ENCODE measurements at places on chromosomes 2 and 18. TPM values are rescaled to one million over a fixed set of nuclear protein-coding genes. Genes with fewer than 3 reads are reported as not detected.
A peak's percentile ranks its signal among the peaks of the same experiment; 100 is the strongest.

DNA sequence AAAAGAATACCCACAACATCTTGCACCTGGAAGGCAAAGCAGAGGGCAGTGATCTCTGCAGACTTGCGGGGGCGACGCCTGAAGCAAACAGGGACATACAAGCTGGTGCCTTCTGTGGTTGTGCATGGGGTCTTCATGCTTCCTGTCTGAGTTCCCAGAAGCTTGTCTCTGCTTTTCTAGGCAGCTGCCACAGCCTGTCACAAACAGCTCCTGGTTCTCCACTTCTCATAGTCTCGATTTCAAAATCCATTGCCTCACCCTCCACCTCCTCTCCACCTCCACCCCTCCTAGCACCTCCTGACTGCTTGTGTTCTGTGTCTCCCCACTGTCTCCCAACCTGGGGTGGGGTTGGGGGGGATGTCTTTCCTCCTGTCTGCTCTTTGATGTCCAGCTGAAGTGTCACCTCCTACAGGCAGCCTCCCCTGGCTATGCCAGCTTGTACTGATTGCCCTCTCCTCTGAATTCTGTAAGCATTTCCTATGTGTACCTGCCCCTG, 1.7 kb upstream of the PROC start:
- DNase-seq: no peak
- H3K27ac ChIP-seq: peak overlapping the region; percentile 54
- H3K27me3 ChIP-seq: peaks cover 4% of the 10 kb centered on the region
- H3K36me3 ChIP-seq: no peaks in the 10 kb centered on the region
- H3K4me1 ChIP-seq: peaks cover 18% of the 10 kb centered on the region

- no peaks in the 10 kb centered on the region for H3K27me3 ChIP-seq
- no peaks in the 10 kb centered on the region for H3K36me3 ChIP-seq
- peaks cover 5% of the 10 kb centered on the region for H3K4me1 ChIP-seq
- no peak overlapping the region for H3K4me3 ChIP-seq
- no peak overlapping the region for H3K27ac ChIP-seq
These were observed 262.4 kb downstream of the NDUFA10 start for GRCh38 chr2:239762655-239763269.

DNA sequence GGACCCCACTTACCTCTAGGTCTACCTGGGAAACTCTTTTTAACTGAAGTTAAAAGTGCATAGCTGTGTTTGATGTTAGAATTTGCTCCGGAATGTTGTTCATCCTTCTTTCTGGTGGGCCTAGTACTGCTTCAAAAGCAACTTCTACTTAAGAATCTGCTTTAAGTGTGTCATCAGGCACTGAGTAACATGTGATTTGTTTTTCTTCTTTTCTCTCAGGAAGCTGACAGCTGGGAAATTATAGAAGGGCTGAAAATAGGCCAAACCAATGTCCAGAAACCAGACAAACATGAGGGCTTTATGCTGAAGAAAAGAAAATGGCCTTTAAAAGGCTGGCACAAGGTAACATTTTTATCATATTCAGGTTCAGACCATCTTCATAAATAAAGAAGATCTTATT, 122.9 kb downstream of the PRKRA start:
- H3K27me3 ChIP-seq: no peaks in the 10 kb centered on the region
- peak overlapping the region; percentile 1 for H3K27ac ChIP-seq
- no peak overlapping the region for H3K4me3 ChIP-seq
- peaks cover 6% of the 10 kb centered on the region for H3K36me3 ChIP-seq

DNA sequence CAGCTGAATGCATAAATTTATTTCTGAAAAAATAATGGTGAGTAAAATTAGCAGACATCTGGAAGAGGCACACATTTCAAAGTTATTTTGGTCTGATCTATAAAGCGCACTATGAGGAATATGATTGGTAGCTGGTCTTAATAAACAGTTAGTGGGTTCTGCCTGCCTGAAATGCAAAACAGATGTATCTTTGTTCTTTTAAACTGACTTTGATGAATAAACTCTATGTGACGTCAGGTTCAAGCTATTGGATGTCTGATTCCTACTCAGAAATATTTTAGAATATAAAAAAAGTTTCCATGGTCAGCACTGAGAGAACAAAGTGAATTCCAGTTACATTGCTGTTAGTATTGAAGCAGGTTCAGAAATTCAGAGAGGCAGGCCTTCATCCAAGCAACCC, 136.4 kb downstream of the TPGS2 start:
- H3K4me1 ChIP-seq: no peaks in the 10 kb centered on the region
- H3K27me3 ChIP-seq: no peaks in the 10 kb centered on the region
- no peak overlapping the region for H3K4me3 ChIP-seq
- DNase-seq: no peak

DNA sequence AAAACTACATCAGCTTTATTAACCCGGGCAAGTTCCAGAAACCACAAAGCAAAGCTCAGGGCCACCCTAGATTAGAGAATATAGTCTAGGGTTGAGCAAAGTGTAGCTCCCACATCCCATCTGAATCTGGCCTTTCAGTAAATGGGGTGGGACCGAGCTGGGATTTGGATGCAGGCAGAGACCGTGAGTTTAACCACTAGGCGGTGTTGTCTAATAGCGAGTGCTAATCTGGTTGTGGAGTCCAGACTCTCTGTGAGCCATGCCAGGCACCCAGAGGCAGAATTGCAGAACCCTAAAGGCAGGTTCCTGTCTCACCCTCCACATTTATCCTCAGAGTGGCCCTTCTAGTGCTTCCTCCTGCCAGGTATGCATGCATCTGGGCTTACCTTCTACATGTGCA, 435.9 kb downstream of the TSN start:
- H3K4me1 ChIP-seq: no peaks in the 10 kb centered on the region
- no peak for DNase-seq
- no peaks in the 10 kb centered on the region for H3K36me3 ChIP-seq
- H3K4me3 ChIP-seq: no peak overlapping the region
- H3K27me3 ChIP-seq: no peaks in the 10 kb centered on the region
- no peak overlapping the region for H3K27ac ChIP-seq

DNA sequence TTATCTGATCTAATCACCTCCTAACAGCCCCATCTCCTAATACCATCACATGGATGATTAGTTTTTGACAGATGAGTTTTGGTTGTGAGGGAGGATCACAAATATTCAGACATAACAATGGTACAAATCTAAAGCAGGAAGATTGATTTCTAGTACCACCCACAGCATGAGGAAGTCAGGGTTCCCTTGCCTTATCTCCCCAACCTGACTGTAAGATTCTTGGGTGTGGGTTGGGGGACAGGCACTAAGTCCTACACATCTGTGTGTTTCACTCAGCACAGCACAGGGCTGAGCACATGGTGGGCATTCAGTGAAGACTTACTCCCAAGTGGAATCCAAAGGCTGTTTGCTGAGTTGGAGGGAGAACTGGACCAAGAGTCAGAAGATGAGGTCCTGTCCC, 93.8 kb upstream of the CXCR4 start:
- no peak overlapping the region for H3K4me3 ChIP-seq
- H3K27me3 ChIP-seq: no peaks in the 10 kb centered on the region
- no peak for DNase-seq
- H3K36me3 ChIP-seq: no peaks in the 10 kb centered on the region
- H3K4me1 ChIP-seq: no peaks in the 10 kb centered on the region

DNA sequence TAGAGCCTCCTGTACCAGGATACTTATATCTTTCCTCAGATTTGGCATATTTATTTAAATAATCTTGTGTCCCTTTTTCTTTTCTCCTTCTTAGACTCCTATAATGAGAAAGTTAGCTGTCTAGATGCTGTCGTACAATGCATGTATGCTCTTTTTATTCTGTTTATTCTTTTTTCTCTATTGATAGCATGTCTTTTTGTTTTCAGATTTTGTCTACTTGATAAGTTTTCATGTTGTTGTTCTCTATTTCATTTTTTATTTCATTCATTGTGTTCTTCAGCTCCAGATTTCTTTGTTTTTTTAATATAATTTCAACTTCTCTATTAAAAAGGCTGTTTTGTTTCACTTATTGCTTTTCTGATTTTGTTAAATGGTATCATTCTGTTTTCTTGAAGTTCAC, 674.3 kb upstream of the POU3F3 start:
- no peaks in the 10 kb centered on the region for H3K4me1 ChIP-seq
- H3K4me3 ChIP-seq: no peak overlapping the region
- no peak for DNase-seq
- H3K36me3 ChIP-seq: no peaks in the 10 kb centered on the region
- no peaks in the 10 kb centered on the region for H3K27me3 ChIP-seq

GRCh38 chr2:176227874-176228273, 39.4 kb downstream of the HOXD1 start:
- H3K27ac ChIP-seq: no peak overlapping the region
- no peaks in the 10 kb centered on the region for H3K27me3 ChIP-seq

- H3K27ac ChIP-seq: no peak overlapping the region
- H3K4me3 ChIP-seq: no peak overlapping the region
- H3K36me3 ChIP-seq: no peaks in the 10 kb centered on the region
- no peaks in the 10 kb centered on the region for H3K4me1 ChIP-seq
These were observed 94.8 kb downstream of the COX7A2L start for GRCh38 chr2:42266236-42266635.

GRCh38 chr2:235606004-235606715, 112.3 kb downstream of the AGAP1 start:
- H3K27ac ChIP-seq: no peak overlapping the region
- peaks cover 24% of the 10 kb centered on the region for H3K4me1 ChIP-seq
- H3K36me3 ChIP-seq: no peaks in the 10 kb centered on the region
- no peak for DNase-seq
- H3K27me3 ChIP-seq: no peaks in the 10 kb centered on the region
- no peak overlapping the region for H3K4me3 ChIP-seq

DNA sequence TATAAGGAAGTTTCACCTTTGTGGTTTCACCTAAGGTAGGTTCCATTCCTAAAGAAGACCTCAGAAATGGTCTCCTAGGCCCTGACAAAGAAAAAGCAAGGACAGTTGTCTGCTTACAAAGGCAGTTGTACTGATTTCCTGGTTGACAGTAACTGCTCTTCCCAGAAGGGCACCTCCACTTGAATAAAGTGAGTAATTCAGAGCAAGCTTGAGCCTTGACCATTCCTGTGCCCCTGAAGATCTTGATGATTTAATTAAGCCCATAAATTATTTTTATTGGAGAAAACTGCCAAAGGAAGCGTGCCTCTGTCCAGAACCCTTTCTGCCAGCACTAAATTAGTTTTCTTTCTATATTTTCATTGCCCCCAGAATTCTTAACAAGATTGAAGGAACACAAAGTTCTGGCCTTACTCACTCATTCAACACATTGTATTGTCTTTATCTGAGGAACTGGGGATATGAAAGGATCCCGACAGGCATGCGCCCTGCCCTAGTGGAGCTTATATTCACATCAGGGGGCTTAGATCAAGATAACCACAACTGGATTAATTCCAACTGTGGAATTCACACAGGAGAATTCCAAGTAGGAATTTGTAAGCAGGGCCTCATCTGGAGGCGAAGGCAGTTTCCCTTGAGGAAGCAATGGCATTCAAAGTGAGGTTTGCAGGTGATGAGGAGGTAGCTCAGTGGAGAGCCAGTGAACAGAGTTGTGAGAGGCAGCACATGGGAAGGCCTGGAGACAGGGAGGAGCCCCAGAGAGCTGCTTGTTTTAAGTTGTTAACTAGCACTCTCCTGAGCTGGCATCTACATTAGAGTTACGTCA, 21.2 kb downstream of the PTRHD1 start:
- no peaks in the 10 kb centered on the region for H3K27me3 ChIP-seq
- no peak overlapping the region for H3K27ac ChIP-seq
- no peak for DNase-seq
- no peak overlapping the region for H3K4me3 ChIP-seq

- H3K27me3 ChIP-seq: no peaks in the 10 kb centered on the region
- no peak for DNase-seq
- no peaks in the 10 kb centered on the region for H3K4me1 ChIP-seq
- H3K27ac ChIP-seq: no peak overlapping the region
These were observed 298.7 kb upstream of the ACVR2A start for GRCh38 chr2:147546109-147546508.

DNA sequence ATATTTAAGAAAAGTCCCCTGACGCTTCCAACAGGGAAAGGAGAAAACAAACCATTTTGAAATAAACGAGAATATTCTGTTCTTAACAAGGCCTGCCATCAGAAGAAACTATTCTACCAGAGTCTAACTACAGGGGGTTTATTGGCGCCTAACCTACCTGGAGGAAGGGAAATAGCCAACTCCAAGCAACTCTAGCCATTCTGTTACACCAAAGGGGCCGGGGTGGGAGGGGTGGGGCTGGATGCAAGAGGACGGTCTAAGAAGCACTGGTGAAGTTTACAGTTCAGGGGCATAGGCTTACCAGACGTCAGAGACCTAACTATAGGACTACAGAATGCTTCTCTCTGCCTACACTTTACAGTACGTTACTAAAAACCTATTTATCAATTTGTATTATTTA, 60.5 kb upstream of the GALNT5 start:
- H3K4me1 ChIP-seq: peaks cover 3% of the 10 kb centered on the region
- H3K36me3 ChIP-seq: no peaks in the 10 kb centered on the region
- DNase-seq: no peak
- no peaks in the 10 kb centered on the region for H3K27me3 ChIP-seq

GRCh38 chr2:32430804-32431203, 74.0 kb downstream of the BIRC6 start:
- H3K4me3 ChIP-seq: no peak overlapping the region
- no peaks in the 10 kb centered on the region for H3K36me3 ChIP-seq
- no peak overlapping the region for H3K27ac ChIP-seq
- no peaks in the 10 kb centered on the region for H3K27me3 ChIP-seq

- H3K36me3 ChIP-seq: no peaks in the 10 kb centered on the region
- no peak overlapping the region for H3K4me3 ChIP-seq
- DNase-seq: no peak
- H3K27me3 ChIP-seq: no peaks in the 10 kb centered on the region
- H3K27ac ChIP-seq: no peak overlapping the region
These were observed 164.5 kb downstream of the TDRD15 start for GRCh38 chr2:21288299-21288698.

The CDKL4 gene
- total RNA-seq: not detected

DNA sequence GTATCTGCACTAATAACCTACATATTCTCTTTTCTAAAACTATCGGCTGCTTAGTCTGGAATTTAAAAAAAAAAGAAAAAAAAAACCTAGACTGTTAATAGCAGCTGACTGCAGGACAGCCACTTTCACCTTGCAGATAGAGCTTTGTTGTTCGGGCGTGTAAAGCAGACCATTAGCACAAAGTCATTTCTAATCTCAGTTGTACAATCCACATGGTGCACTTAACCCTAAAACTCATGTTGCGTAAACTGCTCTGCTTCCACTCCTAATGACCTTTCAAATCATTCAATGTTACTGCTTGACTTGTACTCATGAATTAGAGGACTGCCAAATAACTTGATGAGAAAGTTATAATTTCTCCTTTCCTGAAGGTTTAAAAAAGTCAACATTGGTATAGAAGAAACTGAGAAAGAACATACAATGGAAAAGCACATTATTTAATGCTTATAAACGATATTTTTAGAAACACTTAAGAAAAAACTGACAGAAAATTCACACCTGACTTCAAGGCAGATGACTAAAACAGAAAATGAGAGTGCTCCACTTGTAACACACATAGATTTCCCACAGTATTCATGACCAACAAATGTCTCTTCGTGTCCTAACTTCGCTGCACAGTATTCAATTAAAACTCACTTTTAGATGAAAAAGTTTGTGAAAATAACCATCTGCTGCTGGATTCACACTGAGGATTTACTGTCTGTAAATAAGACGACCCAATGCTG, 2.6 kb downstream of the CDH2 start:
- no peak overlapping the region for H3K4me3 ChIP-seq
- H3K36me3 ChIP-seq: no peaks in the 10 kb centered on the region
- no peak overlapping the region for H3K27ac ChIP-seq
- H3K27me3 ChIP-seq: peaks cover 74% of the 10 kb centered on the region
- peaks cover 6% of the 10 kb centered on the region for H3K4me1 ChIP-seq
- no peak for DNase-seq

The CRACDL gene
- 2.5 TPM for total RNA-seq

GRCh38 chr2:133342286-133343017, 225.8 kb downstream of the NCKAP5 start:
- no peak for DNase-seq
- no peak overlapping the region for H3K27ac ChIP-seq
- no peaks in the 10 kb centered on the region for H3K4me1 ChIP-seq

The VWA3B gene
- 0.24 TPM for total RNA-seq

Data from psoas muscle (tissue), 8 donors.